ENCODE measurements at places on chromosomes 3 and 15.
A peak's percentile ranks its signal among the peaks of the same experiment; 100 is the strongest.

DNA sequence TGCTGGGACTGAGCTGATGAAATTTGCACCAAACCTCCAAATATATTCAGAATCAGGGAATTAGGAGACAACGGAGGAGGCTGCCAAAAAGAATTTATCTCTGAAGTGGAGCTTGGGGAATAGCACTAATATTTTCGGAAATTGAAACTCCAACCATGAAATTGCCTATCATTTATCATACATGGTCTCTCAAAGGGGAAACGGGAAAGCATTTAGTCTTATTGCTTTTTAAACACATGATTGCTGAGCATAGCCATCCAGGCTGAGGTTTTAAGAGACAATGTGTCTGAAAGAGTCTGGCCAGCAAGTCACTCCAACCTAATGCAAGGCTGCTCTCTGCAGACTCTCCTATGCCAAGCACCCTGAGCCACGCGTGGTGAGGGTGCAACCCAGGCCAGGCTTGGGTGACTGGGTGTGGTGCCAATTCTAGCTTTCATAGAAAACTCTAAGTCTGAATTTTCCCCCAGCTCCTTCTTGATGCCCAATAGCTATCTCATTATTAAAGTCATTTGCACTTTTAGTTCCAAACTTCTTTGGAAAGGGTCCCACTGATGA, 200.2 kb downstream of the RPLP1 start:
- DNase-seq: no peak

- DNase-seq: no peak
Measured at GRCh38 chr3:87047852-87048251, 56.9 kb upstream of the VGLL3 start.

DNA sequence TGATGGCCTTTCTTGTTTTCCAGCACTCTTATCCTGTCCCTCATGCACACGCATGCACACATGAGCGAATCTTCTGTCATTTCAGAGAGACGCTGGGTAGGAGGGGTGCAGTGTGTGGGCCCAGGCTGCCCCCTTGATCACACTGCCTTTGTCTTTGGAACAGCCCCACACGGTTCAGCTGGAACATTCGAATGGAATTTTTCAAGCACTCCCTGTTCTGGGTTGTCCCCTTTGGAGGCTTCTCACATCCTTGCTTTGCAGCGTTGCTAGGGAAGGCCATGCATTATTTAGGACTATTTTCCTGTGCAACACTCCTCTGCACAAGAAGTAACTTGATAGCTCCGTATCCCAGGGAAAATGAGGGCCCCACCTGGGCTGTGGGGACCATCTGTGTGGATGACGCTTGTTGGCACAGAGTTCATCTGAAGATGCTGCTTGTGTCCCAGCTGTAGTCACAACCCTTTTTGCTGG, 78.4 kb downstream of the SPSB4 start:
- no peak for DNase-seq

DNA sequence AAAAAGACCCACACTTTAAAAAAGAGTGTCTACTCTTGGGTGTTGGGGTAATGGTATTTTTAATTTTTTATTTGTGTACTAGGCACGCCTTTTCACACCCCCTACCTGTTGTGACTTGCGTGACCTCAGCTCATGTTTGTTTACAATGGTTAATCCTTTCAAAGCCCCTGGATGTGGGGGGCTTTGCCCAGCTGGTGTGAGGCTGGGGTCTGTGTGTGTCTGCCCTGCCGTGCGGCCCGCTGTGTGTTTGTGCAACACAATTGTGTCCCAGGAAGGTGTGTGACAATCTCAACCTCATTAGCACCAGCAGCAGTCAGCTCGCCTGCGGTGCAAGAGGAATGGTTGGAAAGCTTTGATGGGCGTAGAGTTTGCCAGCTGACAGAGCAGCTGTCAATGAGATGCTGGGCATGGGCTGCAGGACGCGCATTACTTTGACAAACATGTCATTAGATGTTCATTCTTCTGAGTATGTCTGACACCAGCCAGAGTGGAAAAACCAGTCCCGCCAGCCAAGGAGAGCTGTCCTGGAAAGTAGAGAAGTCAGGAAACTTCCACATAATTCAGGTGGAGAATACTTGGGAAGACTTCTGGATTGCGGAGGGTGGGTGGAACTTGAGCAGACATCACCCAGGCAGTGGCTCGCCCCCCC, 9.6 kb downstream of the LRRK1 start:
- DNase-seq: peak; percentile 81

- DNase-seq: peak; percentile 37
Measured at GRCh38 chr3:129503471-129504291, 24.8 kb upstream of the RHO start.

- DNase-seq: peak; percentile 35
Measured at GRCh38 chr3:30075514-30075913, 530.9 kb upstream of the TGFBR2 start.

GRCh38 chr15:34297059-34297458, 40.5 kb downstream of the SLC12A6 start:
- no peak for DNase-seq

GRCh38 chr3:172591876-172592771, 68.9 kb upstream of the TNFSF10 start:
- DNase-seq: no peak

DNA sequence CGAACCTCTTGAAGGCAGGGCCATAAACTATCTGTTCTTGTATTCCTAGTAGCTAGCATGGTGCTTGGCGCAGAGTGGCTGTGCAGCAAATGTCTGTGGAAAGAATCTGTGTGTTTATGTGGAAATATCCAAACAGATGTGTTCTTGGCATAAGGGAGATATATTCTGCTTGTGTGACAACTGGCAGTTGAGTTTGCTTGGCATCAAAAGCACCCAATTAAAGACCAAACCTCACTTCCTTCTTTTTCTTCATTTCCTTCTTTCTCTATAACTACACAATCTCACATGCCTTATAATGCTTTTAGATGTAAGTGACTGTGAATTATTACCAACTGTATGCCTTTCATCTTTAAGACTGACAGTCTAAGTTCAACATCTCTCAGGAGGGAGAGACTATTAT, 296.5 kb downstream of the SLC9A9 start:
- DNase-seq: no peak

DNA sequence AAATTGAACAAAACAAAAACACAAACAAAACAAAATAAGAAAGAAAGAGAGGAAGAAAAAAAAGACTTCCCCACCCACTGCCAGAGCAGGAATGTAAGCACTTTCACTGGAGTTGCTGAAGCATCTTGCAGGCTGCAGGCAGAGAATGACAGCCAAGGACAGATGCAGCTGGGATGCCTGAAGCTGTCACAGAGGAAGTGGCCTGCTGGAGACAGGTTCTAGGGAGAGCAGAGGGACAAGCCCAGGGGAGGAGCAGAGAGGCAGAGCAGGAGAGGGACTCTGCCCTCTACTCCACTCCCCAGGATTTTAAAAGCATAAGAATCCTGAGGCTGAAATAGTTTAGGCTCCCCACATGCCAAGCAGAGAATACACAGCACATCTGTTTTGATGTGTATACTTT, 326.2 kb downstream of the TUSC7 start:
- no peak for DNase-seq

DNA sequence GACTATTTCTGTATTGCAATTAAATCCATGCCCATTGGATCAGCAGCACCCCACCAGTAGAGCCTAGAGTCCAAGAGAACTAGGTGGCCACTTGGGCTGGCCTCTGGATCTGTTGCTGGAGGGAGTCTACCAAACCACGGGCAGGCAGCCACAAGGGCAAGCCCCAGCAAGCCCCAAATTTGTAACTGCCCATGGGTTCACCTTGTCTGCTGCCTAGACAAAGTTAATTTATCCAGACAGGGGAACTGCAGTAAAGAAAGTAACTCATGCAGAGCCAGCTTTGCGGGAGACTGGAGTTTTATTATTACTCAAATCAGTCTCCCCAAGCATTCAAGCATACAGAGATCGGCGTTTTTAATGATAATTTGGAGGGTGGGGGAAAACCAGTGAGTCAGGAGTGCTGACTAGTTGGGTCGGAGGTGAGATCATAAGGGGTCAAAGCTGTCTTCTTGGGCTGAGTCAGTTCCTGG, 74.0 kb upstream of the TERB2 start:
- peak; percentile 68 for DNase-seq

DNA sequence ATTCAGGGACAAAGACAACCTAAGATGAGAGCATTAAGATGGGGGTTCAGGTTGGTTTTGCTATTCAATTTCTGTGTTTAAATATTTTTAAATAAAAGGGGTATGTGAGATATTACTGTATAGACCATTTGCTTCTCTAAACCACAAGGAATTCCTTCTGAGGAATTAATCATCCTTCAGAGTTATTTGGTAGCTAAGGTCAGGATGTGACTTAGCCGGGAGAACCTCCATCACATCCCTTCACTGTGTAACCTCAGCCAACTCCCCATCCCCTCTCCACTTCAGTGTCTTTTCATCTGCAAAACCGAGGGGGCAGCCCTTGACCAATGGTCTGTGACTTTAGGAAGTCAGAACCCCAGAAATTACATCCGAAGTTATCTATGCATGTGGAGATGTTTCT, 48.7 kb upstream of the SKOR1 start:
- DNase-seq: no peak

- no peak for DNase-seq
Measured at GRCh38 chr3:135213213-135213612, 418.2 kb downstream of the EPHB1 start.

- DNase-seq: peak; percentile 48
Measured at GRCh38 chr15:73127302-73127936, 75.2 kb downstream of the NEO1 start.

GRCh38 chr15:59217876-59218498, 11.3 kb downstream of the LDHAL6B start:
- DNase-seq: no peak

GRCh38 chr3:77298417-77298816, 258.5 kb downstream of the ROBO2 start:
- DNase-seq: no peak
